Pancreas (tissue), 10 donors: ENCODE measurements at places on chromosomes 7 and 10. TPM values are rescaled to one million over a fixed set of nuclear protein-coding genes. Genes with fewer than 3 reads are reported as not detected.

DNA sequence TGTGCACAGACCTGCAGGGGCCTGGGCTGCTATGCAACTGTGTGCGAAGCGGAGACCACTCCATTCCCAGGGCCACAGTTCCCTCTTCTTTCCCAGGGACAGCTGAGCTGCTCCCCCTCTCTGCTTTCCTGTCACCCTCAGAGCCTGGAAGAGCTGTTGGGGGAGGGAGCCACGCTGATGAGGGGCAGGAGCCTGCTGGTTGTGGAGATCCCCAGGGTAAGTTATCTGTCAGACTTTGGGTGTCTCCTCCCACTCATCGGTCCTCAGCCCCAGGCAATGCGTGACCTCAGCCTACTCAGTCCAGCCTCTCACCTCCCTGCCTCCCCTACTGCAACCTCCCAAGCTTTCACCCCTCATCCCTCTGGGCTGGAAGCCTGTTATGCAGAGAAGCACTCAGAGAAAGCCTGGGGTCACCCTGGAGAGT lies 53.5 kb downstream of the ZNF467 start:
- H3K36me3 ChIP-seq, result no peaks in the 10 kb centered on the region
- no peaks in the 10 kb centered on the region for H3K4me1 ChIP-seq
- H3K27me3 ChIP-seq, result no peaks in the 10 kb centered on the region
- H3K4me3 ChIP-seq, result no peak overlapping the region
- no peak overlapping the region for H3K27ac ChIP-seq

DNA sequence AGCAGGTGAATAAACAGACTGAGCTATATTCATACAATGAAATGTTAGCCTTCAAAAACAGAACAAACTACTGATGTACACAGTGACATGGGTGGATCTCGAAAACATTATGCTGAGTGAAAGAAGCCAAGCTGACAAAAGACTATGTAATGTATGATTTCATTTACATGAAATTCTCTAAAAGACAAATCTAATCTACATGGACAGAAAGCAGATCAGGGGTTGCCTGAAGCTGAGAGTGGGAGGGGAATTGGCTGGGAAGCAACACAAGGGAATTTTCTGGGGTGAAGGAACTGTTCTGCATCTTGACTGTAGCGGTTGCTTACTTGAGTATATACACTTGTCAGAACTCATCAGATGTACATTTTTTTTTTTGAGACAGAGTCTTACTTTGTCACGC lies 121.7 kb upstream of the SVIL start:
- H3K4me3 ChIP-seq, result no peak overlapping the region
- no peak for DNase-seq
- H3K27me3 ChIP-seq, result no peaks in the 10 kb centered on the region
- H3K36me3 ChIP-seq, result no peaks in the 10 kb centered on the region
- H3K27ac ChIP-seq, result no peak overlapping the region

GRCh38 chr7:2517026-2517425 lies 2.5 kb upstream of the LFNG start:
- no peak for DNase-seq
- H3K36me3 ChIP-seq, result no peaks in the 10 kb centered on the region
- H3K27ac ChIP-seq, result no peak overlapping the region
- H3K27me3 ChIP-seq, result no peaks in the 10 kb centered on the region
- H3K4me1 ChIP-seq, result no peaks in the 10 kb centered on the region

MALRD1 gene
- total RNA-seq, result not detected

ASZ1 gene
- total RNA-seq, result not detected
